ENCODE measurements at places on chromosomes 2 and 18.
A peak's percentile ranks its signal among the peaks of the same experiment; 100 is the strongest.

DNA sequence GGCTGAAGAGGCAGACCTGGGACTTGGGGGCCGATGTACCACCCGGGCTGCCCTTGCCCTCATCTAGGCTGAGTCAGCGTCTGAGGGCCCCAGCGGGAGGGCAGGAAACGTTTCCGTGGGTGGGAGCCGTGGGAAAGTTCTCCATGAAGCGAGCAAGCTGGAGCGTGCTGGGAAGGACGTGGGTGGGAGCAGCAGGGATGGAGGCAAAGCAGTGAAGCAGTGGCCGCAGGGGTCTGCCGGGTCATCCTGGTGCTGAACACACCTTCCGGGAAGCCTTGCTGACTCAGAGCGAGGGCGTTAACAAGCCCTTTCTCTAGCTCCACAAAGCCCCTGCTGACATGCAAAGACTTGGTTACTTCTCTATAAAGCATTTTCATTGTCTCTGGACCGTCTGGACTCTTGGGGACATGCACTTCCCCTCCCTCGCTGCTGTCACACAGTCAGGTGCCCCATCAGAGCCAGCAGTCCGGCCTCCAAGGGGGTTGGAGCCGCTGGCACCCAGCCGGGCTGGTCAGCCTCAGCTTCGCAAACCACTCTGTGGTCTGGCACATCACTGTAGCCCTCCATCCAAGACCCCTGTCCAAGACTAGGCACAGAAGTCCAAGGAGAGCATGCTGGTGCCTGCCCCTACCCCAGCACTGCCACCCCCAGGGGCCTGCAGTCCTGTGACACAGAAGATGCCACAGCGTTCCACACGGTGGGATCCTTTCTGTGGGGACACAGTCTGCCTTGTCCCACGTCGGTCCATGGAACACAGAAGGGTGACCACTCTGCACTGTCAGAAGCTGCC, 115.1 kb upstream of the GPC1 start:
- ATAC-seq = peak; percentile 86

DNA sequence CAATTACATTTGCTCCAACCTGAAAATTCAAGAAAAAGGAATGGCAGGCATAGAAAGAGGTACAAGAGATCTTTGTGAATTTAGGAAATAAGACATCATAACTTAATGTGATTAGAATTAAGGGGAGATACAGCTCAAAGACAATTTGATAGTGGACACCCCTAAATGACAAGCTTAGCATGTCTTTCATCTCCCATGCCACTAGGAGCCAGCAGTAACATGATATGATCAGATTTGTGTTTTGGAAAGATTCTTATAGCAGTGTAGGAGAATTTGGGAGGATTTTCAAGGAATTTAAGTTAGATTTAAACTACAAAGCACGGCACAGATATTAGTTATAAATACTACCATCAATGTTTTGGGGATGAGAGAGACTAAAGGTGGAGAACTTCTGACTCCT, 340.8 kb downstream of the RDH14 start:
- ATAC-seq = no peak

- ATAC-seq = no peak
Observed at GRCh38 chr2:21379140-21379539, 255.4 kb downstream of the TDRD15 start.

- no peak for ATAC-seq
Observed at GRCh38 chr18:5622905-5623304, 79.1 kb upstream of the EPB41L3 start.

DNA sequence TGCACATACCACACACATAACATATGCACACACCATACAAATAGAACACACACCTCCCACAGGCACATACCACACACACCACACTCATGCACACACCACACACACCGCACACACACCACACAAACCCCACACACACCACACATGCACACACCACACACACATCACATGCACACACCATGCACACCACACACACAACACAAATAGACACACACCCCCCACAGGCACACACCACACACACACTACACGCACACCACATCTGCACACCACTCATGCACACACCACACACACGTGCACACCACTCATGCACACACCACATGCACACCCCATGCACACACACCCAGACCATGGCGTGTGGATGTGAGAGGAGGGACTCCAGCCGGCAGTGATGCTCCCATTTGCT, 161.7 kb upstream of the TPO start:
- no peak for ATAC-seq

GRCh38 chr2:147558620-147559019, 286.2 kb upstream of the ACVR2A start:
- no peak for ATAC-seq

GRCh38 chr2:217033186-217033585, 173.3 kb upstream of the TNP1 start:
- no peak for ATAC-seq

- ATAC-seq = no peak
Observed at GRCh38 chr2:101948625-101949155, 43.1 kb upstream of the IL1R2 start.

DNA sequence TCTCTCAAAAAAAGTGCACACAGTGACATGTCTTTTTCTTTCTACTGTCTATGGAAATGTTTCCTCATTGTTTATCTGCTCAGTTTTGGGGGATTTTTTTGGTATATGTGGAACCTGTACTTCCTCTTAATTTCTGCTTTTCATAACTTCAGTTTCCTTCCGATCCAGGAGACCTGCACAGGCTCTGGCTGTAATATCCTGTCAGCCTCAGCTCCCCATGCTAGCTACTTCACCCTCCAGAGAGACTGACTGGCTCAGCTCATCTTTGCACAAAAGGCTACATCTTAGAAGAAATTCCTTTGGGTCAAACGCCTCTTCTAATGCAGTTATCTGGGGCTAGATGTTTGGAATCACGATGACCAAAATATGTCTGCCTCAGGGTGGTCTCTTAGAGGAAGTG, 378.4 kb downstream of the RND3 start:
- ATAC-seq = no peak

DNA sequence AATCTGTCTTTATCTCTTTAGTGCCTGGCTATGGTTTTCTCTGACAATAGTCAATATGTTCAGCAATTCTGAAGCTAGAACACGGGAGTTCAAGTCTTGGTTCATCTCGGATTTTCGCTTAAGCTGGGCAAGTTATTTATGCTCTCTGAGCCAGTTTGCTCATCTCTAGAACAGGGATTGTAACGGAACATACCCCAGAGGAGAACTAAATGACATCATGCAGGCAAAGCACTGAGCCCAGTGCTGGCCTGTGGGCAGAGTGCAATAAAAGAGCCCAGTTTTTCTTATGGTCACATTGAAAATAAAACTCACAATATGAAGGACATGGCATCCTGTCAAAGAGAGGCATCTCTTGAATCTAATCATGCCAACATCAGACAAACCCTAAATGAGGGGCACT, 143.9 kb downstream of the ZBTB7C start:
- peak; percentile 16 for ATAC-seq

- no peak for ATAC-seq
Observed at GRCh38 chr2:129619471-129619870, 360.0 kb upstream of the RAB6C start.
